ENCODE measurements at places on chromosomes 1 and 21.

- DNase-seq: no peak
Observed at GRCh38 chr1:89724369-89725010, 91.6 kb downstream of the LRRC8C start.

GRCh38 chr1:159089184-159089791, 12.7 kb upstream of the AIM2 start:
- DNase-seq: no peak

GRCh38 chr1:54499360-54500106, 48.5 kb upstream of the ACOT11 start:
- DNase-seq: peak; percentile 38

DNA sequence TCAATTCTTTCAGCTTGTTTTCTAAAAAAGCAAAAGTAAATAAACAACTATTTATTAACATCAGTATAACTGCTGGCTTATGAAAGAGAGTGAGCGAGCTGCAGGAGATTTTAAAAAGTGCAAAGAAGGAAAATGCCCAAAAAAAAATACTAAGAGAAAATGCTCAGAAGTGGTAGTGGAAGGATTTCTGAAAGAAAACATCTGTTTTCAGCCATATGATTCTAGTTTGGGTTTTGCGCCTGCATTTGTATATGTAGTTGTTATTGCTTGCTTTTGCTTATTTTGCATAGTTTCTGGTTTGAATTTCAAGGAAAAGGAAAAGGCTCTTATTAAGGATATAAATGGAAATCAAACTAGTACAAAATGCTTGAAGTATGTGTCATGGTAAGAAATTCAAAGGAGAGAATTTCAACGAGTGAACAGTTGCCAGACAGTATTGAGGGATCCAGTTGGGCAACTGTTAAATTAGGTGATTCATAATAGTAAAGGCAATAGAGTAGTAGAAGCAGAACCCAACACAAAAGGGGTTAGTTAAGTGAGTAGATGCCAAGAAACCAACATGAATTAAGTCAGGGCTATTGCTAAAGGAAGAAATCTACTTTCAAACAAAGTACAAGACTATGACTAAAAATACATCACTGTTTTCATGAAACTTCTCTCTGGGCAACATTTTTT, 1.2 kb downstream of the GBP5 start:
- DNase-seq: no peak

DNA sequence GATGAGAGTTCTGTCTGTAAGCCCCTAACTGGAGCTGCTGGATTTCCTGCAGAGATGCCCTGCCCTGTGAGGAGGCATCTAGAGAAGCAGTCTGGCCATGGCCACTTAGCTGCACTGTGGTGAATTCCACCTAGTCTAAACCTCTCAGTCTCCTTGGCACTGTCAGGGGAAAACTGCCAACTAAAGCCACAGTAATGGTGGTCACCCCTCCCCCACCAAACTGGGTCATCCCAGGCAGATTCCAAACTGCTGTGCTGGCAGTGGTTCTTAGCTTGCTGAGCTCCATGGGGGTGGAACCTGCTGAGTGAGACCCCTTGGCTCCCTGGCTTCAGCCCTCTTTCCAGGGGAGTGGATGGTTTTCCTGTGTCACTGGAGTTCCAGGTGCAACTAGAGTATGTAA, 740.6 kb downstream of the RWDD3 start:
- no peak for DNase-seq

GRCh38 chr1:28421744-28422143, 52.2 kb downstream of the PHACTR4 start:
- DNase-seq: no peak

Data from NCI-H345 (cell line).